ENCODE measurements at places on chromosomes 7 and 10.
A peak's percentile ranks its signal among the peaks of the same experiment; 100 is the strongest.

- no peak for DNase-seq
Measured at GRCh38 chr7:29641651-29642050, 78.0 kb downstream of the PRR15 start.

DNA sequence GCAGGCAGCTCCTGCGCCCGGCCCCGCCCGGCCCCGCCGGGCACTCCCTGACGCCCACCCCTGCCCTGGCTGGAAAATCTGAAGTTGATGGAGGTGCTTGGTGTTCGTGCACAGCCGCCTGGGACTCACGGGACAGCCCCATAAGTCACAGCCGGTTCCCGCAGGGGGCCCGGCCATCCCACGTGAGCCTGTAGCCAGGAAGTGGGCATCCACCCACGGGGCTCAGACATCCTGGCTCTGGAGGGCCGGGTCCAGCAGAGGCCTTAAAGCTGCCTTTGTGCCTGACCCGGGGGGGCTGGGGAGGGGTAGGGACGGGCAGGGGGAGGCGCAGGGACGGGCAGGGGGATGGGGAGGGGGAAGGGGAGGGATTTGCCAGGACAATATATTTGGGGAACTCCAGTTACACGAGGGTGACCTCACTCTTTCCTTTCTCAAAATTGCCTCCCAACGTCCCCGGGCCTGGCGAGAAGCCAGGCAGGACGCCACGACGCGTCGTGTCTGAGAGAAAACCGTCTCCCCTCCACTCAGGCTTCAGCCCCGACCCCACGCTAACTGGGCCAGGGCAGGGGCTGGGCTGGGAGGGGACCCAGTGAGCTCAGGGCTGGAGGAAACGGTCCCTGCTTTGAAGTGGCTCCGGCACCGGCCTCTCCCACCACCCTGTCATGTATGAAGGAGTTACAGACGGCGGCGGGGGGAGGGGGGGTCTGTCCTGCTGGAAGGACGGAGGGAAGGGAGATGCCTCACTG is 82.1 kb upstream of the PDGFA start:
- DNase-seq = peak; percentile 75

GRCh38 chr7:8500286-8500685 is 66.9 kb downstream of the NXPH1 start:
- no peak for DNase-seq

DNA sequence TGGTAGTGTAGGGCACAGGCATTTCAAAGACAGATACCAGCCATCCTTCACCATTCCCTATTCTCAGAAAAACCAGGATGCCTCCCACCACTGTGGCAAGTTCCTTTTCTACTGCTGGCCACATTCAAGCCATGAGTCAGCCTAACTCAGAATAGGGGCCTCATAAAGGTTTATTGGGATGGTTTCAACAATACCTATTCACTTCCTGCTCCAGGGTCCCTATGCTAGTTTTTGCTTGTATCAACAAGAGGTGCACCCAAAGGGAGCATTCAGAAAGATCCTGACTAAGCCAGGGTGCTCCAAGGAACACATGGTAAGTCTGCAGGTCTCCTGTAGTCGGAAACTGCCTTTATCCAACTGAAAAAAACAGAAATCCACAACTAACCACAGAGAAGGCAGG is 76.9 kb upstream of the EGR2 start:
- no peak for DNase-seq

DNA sequence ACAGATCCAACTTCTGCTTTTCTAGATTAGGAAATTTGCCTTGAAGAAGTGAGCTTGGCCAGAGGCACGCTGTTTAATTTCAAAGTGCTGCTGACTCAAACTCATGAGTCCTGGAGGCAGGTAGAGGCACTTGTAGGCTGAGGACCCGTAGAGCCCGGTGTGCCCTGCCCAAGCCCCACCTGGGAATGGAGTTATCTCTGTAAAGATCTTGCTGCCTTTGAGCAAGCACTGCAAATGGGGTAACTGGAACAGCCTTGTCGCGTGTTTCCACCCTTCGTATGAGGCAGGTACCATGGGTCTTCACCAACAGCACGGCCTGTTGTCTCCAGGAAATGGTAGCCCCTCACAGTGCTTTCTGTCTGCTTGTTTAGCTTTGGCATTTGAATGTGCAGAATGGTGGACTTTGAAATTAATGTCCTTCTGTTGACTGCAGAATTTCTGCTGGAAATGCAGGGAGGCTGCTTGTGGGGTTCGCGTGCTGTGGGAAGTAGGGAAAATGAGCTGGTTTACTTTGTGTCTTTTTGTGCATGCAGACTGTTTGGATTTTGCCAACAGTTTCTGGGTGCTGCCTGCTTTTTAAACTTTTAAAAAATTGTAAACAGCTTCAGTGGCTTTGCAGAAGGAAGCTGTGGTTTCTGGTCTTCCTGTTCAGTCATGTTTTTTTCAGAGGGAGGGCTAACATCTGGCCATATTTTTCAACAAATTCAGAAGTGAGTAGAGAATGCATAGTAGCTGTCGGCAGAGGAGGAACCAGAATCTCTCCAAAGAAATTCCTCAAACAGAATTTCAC is 27.2 kb downstream of the CCM2 start:
- no peak for DNase-seq

GRCh38 chr10:132229834-132230556 is 43.2 kb downstream of the DPYSL4 start:
- DNase-seq = peak; percentile 67

GRCh38 chr10:73601486-73601921 is 10.4 kb upstream of the USP54 start:
- DNase-seq = no peak

- DNase-seq = no peak
Measured at GRCh38 chr10:110629680-110630191, 14.4 kb upstream of the RBM20 start.

DNA sequence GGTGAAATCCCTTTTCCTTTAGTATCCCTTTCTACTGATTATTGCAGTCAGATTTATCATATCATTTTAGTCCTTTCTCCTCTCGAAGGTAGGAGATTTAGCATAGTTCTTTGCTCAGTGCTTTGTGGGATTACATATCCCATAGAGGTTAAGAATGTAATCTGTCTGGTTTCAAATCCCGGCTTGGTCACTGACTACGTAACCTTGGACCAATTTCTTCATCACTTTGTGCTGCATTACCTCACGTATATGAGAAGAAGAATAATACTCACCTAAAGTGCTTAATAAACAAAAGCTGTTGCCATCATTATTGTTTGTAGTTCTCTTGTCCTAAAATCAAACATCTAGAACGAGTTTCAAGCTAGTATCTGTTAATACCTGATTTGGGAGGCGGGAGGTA is 74.0 kb downstream of the KMT2E start:
- no peak for DNase-seq

GRCh38 chr7:57348646-57349269 is 101.2 kb upstream of the ZNF716 start:
- no peak for DNase-seq

GRCh38 chr10:24397662-24398061 is 188.7 kb downstream of the KIAA1217 start:
- DNase-seq = no peak

DNA sequence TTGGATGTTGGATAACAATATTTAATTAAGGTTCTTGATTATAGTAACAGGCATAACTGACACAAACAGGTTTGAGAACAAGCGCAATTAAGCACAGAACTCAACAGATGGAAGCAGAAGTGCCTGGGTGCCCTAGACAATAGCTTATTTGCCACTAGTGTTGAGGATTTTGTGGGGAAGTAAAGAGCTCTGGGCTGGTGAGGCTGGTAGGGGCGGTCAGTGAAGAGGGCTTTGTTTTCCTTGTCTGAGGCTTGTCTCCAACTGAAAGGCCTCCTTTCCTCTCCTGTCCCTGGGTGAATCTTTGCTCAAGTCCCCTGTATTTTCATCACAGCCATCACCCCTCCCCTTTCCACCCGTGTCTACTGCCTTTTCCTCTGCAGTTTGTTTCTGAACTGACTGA is 104.6 kb downstream of the KAT6B start:
- DNase-seq = no peak

- peak; percentile 32 for DNase-seq
Measured at GRCh38 chr10:131810036-131810804, 90.6 kb upstream of the PPP2R2D start.

DNA sequence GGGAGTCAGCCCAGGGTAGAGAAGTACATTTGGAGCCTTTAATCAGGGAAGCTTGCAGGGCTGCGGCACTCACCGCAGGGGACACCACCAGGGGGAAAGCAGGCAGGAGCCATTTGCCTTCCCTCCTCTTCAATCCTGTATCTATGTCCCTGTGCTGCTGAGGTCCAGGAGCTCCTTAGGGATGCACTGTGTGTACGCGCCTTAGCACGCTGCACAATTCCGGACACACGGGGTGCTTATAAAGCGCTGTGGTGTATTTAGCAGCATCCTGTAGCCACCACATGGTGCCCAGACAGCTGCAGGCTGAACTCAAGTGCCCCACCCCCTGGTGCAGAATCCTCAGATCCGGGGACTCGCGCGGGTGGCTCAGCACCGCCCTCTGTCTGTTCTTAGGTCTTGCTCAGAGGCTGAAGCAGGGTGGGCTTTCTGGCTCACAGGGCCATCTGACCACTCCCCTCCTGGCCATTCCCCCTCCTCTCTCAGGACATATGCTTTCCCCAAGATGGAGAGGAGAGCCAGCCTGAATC is 421.4 kb downstream of the SDK1 start:
- no peak for DNase-seq

DNA sequence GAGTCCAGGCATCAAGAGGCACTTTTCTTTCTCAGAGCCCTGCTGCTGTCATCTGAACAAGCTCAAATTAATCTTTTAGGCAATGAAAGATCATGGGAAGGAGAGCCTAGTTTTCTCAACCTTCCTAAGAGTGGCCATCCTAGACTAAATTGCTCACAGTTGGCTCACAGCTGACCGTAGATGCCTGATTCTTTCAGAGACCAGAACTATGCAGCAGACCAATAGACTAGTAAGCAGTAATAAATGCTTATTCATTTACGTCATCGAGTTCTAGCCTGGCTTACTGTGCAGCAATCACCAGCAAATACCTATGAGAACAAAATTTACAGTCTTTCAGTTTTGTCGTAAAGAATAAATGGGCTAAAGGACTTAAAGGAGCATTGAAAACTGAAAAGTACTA is 602.9 kb upstream of the GHITM start:
- DNase-seq = no peak

- no peak for DNase-seq
Measured at GRCh38 chr10:97762056-97762455, 9.7 kb downstream of the SFRP5 start.
